ENCODE measurements at places on chromosomes 4 and X.

DNA sequence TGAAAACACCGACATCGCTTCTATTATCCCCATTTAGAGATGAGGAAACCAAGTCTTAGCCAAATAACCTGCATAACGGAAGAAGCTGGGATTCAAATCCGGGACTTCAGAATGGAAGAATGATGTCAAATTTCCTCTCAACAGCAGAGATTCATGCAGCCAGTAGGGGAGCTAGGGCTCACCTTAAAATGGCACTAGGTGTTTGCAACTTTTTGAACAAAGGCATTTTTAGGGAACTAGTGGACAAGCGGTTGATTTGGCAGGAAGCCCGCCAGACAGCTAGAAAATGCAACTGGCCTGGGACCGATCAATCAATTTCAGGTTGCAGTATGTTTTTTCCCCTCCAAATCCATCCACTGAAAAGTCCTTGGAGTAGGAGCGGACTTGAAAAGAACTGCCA is 224.2 kb downstream of the PTTG2 start:
- DNase-seq: no peak

GRCh38 chrX:786441-786881 is 155.9 kb downstream of the SHOX start:
- DNase-seq: no peak

GRCh38 chrX:50707405-50707804 is 106.6 kb downstream of the SHROOM4 start:
- peak; percentile 8 for DNase-seq

DNA sequence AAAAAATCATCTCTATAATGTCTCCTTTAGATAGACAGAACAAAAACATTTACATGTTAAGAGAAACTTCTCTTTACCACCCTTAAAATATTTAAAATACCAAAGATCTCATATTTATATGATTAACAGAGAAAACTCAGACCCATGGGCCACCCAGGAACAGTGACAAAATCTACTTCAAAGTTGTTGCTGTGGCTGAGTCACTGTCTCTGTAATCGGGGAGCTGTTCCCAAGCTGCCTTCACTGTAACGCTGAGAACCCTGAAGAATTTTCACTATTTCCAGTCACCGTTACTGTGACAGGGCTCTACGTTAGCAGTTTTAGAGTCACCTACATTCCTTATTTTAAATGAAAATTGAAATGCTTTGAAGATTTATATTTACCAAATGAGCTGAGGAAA is 9.0 kb upstream of the DAPP1 start:
- DNase-seq: no peak

DNA sequence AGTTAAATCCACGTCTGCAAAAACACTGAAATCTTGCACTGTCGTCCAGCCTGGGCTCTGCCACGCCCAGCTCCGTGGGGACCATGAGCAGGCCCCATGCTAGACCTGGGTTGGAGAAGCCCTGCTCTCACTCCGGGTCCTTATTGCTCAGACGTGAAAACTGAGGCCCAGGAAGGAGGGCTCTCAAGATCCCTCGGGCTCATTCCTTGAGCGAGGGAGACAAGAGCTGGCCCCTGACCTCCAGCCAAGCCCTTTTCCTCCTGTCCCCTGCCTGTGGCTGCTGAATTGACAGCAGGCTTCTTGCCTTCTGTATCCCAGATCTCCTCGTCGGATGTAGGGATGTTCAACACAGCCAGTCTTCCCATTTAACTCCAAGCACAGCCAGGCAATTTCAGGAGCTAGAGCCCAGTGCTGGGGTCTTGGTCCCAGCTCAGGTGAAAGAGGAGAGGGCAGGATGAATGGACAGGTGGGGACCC is 109.5 kb downstream of the CPZ start:
- DNase-seq: no peak
